ENCODE measurements at places on chromosomes 4 and X. TPM values are rescaled to one million over a fixed set of nuclear protein-coding genes. Genes with fewer than 3 reads are reported as not detected.
A peak's percentile ranks its signal among the peaks of the same experiment; 100 is the strongest.

DNA sequence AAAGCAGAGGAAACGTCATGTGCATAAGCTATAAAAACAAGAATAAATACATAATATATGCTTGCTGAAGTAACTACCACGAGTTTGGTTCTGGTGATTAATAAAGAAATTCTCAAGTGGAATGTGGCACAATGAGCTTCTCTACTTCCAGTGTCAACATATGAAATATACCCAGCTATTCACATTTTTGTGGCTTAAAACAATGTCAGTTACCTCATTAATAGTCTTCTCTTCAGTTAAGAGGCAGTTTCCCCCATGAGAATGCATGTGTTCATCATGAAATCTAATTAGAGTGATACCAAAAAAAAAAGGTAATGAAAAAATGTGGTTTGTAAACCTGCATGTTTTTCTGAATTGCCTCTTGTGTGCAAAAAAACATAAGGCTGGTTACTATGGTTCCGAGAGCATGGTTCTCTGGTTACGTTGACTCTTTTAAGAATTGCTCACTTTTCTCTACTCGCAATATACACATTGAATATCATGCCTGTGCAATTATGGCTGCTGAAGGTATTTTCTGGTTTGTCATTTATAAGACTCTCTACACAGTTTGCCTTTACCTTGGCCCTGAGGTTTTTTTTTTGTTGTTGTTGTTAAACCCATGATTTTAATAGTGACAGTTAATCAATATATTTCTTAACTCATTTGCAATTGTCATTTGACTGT, 108.2 kb downstream of the PCDH7 start:
- no peak for DNase-seq

DNA sequence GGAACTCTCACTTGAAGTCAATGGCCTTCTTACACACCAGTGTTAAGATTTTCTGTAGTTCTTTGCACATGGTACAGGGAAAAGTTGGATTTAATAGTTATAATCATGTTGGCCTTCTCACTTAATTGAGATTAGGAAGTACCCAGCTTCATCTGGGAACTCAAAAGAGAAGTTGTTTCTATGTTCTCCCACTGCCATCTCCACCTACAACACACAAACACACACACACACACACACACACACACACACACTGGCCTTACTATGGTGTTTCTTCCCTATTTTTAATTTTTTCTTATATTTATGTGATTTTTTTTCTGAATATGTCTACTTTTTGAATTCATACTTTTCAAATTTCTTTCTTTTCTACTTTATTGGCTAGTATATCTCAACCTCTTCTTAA, 10.0 kb upstream of the CHIC2 start:
- DNase-seq: no peak

DNA sequence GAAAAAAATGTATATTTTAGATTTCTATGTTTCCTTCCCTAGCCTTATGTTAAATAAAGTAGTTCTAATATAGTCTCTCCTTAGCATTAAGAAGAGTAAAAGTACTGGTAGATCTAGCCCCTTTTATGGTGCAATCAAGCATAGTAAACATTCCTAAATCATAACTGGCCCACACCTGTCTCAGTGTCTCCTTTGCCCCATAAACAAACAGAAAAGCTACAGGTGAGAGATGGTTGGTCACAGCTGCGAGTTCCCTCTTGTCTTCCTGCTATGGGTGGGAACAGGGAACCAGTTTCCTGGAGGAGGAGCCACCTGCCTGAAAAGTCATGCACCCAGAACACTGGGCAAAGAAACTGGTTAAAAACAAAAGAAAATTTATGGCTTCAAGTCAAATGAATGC, 16.6 kb downstream of the SOWAHB start:
- DNase-seq: no peak

The BEX5 gene
- total RNA-seq: 10.1 TPM

DNA sequence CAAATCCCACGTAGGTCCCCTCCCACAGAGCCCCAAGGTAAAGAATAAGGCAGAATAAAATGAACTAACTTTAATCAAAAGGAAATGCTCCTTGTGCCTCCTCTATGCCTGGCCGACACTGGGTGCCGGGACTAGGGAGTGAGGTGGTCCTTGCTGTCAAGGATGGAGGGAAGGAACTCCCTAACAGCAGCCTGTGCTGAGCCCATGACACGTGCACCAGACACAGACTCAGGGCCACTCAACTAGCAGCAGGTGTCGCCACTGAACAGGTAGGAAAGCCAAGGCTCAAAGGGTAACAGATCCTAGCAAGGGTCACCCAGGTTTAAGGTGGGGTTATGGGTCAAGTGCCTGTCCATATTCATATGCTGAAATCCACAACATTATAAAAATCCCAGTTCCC, 29.2 kb downstream of the MSX1 start:
- no peak for DNase-seq

The PLK4 gene
- total RNA-seq: 3.4 TPM

DNA sequence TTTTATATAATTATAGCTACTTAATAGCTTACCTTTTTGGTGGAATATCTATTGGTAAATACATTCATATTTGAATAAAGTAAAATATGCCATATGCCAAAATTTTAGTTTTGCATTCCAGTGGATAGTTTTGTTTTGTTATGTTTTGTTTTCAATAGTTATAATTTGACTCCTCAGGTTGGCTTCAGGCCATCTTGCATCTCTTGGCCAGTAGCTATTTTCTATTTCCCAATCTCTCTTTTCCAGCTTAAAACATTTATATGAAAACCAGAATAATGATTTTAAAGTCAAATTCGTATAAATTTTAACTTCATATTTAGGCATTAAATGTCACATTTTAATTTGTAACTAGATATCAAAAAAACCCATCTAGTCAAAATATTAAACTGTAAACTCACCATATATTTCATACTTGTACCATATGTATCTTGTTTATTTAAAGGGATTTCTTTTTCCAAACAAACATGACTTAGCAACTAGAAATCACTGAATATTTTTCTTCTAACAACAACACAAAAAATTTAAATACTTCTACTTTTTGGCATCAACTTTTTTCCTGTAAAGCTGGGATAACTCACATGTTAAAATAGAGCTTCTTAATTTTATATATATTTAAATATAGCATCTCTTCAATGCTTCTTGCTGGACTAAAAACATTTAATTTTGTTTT, 1209.6 kb downstream of the PCDH7 start:
- no peak for DNase-seq

The ADGRG2 gene
- total RNA-seq: not detected

The ETDB gene
- total RNA-seq: not detected

The MAGEE1 gene
- 10.7 TPM for total RNA-seq

GRCh38 chr4:76278583-76278982, 27.1 kb downstream of the FAM47E start:
- no peak for DNase-seq

The HOPX gene
- 1.00 TPM for total RNA-seq

The GYG2 gene
- total RNA-seq: not detected

- no peak for DNase-seq
These were observed 89.5 kb downstream of the JAKMIP1 start for GRCh38 chr4:6110681-6111353.

The AADAT gene
- not detected for total RNA-seq

The TLR10 gene
- 0.13 TPM for total RNA-seq

The DAPP1 gene
- total RNA-seq: 20.4 TPM

The DKK2 gene
- total RNA-seq: not detected

DNA sequence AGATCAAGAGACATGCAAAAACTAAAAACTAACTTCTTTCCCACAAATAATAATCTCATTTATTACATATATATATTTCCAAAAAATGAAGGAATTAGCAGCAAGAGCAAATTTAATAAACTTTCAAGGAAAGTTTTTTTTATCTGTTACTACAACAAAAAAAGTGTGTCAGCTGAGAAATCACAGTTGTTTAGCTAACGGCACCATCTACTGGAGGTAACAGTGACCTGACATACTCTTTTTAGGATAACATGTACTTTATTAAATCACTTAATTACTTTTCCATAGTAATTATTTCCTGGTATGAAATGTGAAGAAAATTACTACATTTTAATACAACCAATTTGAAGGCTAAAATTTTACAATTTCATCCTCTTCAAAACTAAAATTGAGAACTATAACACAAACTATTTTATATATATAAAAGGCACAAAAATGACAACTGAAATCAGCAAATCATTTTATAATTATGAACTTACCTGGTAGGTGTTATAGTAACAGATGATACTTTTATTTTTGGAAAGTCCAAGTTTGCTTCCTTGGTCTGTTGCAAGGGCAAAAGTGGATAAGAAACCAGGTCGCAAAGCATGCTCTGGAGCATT, 9.1 kb downstream of the LAMTOR3 start:
- no peak for DNase-seq

- DNase-seq: peak; percentile 16
These were observed 737 bp downstream of the NELFA start for GRCh38 chr4:2007804-2008670.

DNA sequence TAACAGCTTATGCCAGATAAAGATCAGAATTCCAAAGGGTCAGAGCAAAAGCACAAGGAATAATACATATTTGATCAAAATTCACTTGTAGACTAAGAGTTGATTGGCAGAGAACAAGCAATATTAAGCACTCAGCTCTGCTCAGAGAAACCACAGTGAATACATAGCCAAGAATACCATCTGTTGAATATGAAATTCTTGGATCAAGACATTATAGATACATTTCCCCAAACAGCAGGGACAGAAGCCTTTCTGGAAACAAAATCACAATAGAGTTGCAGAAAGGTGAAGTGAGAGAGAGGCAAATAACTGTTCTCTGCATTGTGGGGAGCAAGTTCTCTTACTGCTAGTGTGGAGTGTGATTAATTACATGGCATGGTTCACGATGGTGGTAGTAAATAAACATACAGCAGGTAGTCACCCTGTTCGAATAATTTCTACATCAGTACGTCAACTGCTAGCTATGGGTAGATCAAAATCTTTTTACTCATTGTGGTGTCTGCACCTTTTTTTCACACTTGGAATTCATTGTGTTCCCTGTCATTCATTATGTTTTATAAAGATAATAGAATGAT, 366.7 kb downstream of the PCDH7 start:
- no peak for DNase-seq

The BTC gene
- total RNA-seq: not detected

DNA sequence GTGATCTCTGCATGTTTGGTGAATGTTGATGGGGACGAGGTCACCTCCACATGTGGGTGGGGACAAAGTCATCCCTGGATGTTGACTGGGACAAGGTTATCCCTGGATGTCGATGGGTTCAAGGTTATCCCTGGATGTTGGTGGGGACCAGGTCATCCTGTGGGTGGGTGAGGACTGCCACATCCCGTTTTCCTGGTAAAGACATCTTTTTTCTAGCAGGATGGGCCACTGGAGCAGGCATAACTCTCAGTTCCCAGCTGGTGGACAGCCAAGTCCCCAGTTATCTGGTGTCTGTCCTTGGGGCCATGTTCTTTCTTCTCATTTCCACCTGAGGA, 28.3 kb upstream of the PLCXD1 start:
- no peak for DNase-seq

The BTK gene
- total RNA-seq: 52.1 TPM

GRCh38 chr4:123256901-123257300, 139.7 kb upstream of the SPRY1 start:
- DNase-seq: no peak

Data from naive thymus-derived CD4-positive, alpha-beta T cell (primary cell).